ENCODE measurements at places on chromosomes 13 and 19. TPM values are rescaled to one million over a fixed set of nuclear protein-coding genes. Genes with fewer than 3 reads are reported as not detected.

GRCh38 chr13:48412881-48413351, at the start of gene LPAR6:
Gene LPAR6, minus strand, starts transcription at chr13:48413113. Its CDS starts 690 bp downstream, at chr13:48412423.
- peak within 1 kb of the TSS; percentile 97 for H3K27ac ChIP-seq
- peaks cover 31% of the 10 kb centered on the region for H3K36me3 ChIP-seq
- DNase-seq = no peak
- H3K4me1 ChIP-seq = peaks cover 26% of the 10 kb centered on the region
- H3K4me3 ChIP-seq = peak within 1 kb of the TSS; percentile 99
- H3K27me3 ChIP-seq = no peaks in the 10 kb centered on the region

- peaks cover 22% of the 10 kb centered on the region for H3K36me3 ChIP-seq
- DNase-seq = peak; percentile 58
- H3K27me3 ChIP-seq = no peaks in the 10 kb centered on the region
- peaks cover 36% of the 10 kb centered on the region for H3K4me1 ChIP-seq
These were observed 3.9 kb downstream of the DNAJB1 start for GRCh38 chr19:14514215-14514863.

The EDDM13 gene
- total RNA-seq = 4.2 TPM

GRCh38 chr13:39016087-39016486, 21.8 kb downstream of the PROSER1 start:
- H3K27ac ChIP-seq = peak overlapping the region; percentile 70
- H3K36me3 ChIP-seq = peaks cover 42% of the 10 kb centered on the region
- peaks cover 29% of the 10 kb centered on the region for H3K4me1 ChIP-seq

The CEACAM7 gene
- not detected for total RNA-seq

Measured in natural killer cell treated with Interleukin-12 subunit alpha and Interleukin-12 subunit beta and Interleukin-15 and Interleukin-18, amount 100 ng/mL, for 72 hours (primary cell).